ENCODE measurements at places on chromosomes 5 and 9.

GRCh38 chr9:30329431-30329830 is 2055.0 kb upstream of the ACO1 start:
- DNase-seq: no peak

- no peak for DNase-seq
These were observed 283.1 kb upstream of the FAM174A start for GRCh38 chr5:100252037-100252436.

DNA sequence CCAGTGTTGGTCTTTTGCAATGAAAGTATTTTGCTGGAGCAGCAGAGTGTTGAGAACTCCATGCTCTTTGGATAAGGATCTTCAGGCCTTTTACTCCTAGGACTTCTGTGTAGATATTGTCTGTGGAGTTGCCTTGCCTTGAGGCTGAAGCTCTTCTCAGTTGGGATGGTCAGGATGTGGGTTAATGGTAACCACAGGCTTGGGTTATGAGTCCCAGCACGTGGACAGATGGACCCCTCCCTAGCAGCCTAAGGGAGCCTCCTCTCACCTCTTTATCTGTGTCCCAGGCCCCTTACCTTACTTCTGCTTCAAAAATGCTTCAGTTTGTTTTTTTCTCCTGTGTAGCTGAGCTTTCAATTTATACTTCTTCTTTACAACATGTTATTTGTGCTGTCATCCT is 109.9 kb downstream of the MEGF10 start:
- no peak for DNase-seq

- DNase-seq: no peak
These were observed 673.0 kb downstream of the ELAVL2 start for GRCh38 chr9:23153058-23153457.

- no peak for DNase-seq
These were observed 18.7 kb upstream of the PARP8 start for GRCh38 chr5:50647726-50648125.

DNA sequence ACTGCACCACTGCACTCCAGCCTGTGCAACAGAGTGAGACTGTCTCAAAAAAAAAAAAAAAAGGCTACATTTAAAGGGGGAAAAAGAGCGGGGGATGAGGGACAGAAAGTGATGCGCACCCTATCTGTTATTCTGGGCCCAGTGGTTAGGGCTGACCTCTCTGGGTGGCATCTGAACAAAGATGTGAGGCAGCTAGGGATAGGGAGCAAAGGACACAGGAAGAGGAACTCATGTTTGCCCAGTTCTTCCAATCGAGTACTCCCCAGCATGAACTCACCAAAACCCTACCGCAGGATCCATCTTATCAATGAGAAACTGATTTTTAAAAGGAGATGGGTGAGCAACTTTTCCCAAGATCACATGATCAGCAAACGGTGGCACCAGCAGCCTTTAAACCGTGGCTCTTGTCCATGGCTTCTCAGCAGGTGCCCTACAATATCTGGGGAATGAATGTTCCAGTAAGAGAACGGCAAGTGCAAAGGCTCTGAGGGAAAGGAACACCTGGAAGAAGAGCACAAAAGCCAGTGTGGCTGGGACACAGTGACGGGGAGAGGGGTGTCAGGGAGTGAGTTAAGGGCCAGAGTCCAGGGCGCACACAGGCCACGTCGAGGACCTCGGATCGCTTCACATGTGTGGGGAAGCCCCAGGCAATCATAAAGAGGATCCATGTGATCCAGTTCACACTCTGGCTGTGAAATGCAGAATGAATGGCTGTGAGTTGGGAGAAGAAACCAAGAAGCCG is 22.0 kb downstream of the RAPGEF1 start:
- no peak for DNase-seq

DNA sequence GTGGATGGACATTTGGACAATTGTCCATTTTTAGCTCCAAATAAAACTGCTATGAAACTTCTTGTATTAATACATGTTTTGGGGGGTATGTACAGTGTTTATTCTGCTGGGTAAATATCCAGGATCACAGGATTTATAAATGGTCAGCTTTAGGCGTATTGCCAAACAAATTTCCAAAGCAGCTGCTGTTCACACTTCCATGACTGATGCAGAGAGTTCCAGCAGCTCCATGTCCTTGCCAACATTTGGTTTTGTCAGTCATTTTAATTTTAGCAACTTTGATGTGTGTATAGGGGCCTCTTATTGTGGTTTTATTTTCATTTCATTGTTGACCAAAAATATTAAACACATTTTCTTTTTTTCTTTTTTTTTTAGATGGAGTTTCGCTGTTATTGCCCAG is 9.8 kb upstream of the SUSD1 start:
- DNase-seq: no peak

GRCh38 chr5:164680216-164680615 is 1174.8 kb downstream of the MAT2B start:
- no peak for DNase-seq

Data from esophagus squamous epithelium (tissue), 5 donors.